Neuronal stem cell (in vitro differentiated cells): ENCODE measurements at places on chromosomes 7 and 10.

DNA sequence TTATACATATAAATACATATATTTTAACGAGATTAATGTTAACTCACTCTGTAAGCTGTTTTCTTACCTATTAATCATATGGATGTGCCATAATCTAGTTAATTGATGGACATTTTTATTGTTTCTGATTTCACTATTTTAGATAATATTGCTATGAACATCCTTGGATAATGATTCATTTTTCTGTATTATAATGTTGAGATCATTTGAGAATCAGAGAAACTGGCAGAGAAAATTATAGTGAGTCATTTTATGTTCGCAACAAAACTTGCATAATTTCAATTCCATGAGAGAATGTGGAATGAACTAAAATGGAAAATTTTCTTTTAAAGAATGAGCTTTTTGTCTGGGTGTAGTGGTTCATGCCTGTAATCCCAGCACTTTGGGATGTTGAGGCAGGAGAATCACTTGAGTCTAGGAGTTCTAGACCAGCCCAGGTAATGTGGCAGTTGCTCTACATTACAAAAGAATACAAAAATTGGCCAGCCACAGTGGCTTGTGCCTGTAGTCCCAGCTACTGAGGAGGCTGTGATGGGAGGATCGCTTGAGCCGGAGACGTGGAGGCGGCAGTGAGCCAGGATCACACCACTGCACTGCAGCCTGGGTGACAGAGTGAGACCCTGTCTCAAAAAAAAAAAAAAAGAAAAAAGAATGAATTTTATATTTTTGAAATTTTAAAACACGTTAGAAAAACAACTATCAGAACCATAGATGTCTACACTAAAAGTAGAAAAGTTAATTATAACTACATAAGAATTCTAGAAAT, 40.5 kb downstream of the PAPSS2 start:
- no peak for DNase-seq

DNA sequence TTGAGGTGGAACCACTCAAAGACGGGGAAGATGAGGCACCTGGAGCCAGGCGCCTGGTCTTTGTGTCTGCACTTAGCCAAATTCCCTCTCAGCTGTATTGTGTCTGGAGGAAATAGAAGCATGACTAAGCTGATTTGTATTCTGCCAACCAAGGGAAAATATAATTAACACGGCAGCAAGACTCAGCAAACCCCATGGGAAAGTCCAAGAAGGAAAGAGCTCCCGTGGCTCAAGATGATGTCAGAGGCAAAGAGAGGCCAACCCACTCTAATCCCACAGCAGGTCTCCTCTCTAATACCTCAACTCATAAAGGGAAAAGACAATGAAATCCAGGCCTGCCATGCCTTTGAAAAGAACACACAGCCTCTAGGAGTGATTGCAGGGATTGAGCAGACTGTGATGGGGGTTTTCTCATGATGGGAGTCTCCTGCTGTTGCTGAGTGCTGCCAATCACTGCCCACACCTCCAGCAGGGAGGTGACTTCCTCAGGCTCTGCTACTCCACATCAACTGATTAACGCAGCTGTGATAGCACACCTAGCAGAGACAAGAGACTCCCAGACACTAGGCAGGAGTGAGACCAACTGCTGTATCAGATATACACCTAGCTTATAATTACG, 255.5 kb upstream of the C7orf33 start:
- DNase-seq: peak; percentile 86

DNA sequence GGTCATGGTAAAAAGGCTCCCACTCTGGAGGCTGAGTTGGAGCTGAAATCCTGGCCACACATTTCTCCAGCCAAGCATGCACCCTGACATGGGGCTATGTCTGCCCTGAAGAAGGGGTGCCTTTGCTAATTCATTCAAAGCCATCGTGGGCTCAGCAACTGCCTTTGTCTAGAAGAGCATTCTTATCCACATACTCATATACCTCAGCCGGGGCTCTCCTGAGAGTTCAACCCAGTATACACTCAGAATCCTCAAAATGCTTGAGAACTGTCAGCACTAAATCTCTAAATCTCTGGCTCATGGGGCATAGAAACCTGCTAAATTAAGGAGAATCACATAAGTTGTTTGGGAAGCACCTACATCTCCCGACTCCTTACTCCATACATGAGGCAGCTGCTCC, 89.3 kb downstream of the MRPL32 start:
- no peak for DNase-seq

DNA sequence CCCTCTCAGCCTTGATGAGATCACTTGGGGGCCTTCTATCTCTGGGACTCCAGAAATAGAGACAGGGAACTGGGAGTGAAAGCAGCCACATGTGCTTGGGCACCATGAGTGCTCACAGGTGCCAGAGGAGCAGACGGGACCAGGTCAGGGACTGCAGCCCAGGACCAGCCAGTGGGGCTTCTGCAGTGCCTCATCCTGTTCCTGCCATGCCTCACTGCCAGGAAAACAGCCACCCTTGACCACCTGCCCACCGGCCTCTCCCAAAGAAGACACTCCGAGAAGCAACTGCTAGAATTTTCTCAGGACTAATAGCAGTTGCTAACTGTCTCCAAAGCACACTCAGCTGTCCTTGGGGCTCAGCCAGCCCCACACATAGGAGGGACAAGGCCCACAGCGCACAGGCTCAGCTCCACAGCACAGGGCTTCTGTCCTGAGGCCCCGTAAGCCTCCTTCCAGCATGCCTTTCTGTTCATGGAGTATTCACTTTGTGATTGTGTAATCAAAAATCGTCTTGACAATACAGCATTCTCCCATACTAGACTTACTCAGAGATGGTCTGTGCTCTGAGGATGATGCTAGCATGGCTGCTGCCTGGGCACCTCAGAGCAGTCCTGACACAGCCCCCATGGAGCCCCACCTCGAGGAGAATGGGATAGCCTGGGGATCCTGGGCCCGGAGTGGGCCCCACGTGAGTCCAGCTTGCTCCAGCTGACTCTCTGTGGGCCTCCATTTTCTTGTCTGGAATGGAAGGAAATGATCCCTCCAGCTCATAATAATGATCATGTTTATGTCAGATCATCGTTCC, 115.7 kb upstream of the RET start:
- DNase-seq: no peak

GRCh38 chr10:21464134-21464533, 61.3 kb downstream of the SKIDA1 start:
- DNase-seq: no peak
